ENCODE measurements at places on chromosomes 16 and 17.

- DNase-seq: no peak
Observed at GRCh38 chr17:2948721-2949468, 114.5 kb downstream of the OR1D5 start.

- DNase-seq: no peak
Observed at GRCh38 chr16:9441012-9441411, 349.6 kb downstream of the HAPSTR1 start.

DNA sequence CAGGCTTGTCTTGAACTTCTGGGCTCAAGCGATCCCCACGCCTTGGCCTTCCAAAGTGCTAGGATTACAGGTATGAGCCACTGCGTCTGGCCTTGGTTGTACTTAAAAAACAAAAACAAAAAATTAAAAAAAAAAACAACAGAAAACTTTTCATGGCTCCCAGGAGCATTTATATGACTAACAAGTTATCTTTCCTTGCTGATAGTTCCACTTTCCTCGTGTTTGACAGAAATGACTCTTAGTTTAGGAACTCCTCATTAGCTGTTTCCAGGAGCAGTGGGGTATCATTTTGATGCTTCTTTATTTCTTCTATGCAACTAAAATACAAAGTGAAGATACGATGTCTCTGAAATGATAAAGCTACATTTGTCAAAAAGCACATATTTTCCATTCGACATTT is 165.4 kb downstream of the PRKCA start:
- no peak for DNase-seq

GRCh38 chr17:81295676-81296381 is 722 bp upstream of the SLC38A10 start:
- no peak for DNase-seq

DNA sequence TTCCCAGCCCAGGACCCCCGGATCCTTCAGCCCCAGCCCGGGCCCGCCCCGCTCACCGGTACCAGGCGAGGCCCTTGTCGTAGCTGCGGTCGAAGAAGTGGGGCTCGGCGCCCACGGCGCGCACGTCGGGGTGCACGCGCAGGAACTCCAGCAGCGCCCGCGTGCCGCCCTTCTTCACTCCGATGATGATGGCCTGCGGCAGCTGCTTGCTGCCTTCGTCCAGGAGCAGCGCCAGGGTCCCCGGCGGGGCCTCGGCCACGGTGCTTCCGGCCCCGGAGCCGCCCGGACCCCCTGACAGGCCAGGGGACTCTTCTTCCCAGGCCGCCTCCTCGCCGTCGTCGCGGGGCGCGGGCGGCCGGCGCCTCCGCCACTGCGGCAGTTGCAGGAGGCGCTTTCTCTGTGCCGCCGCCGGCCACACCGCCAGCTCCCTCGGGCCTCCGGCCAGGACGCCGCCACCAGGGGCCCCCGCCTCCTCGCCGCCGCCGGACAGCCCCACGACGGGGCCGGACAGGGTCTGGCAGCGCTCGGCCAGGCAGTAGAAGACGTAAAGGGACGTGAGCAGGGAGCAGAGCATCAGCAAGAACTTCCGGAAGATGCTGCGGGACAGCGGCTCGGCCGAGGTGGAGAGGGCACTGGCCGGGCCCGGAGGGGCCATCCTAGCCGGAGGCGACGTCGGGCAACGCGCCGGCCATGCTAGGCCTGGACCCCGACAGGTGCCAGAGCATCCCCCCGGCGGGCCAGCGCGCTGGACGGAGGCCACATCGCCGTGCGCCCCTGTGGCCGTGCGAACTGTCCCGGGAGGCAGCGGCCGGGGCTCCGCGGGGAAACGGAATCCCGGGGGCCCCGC is 1.0 kb downstream of the HS3ST3A1 start:
- DNase-seq: no peak

GRCh38 chr16:4612977-4613635 is 1.6 kb downstream of the UBALD1 start:
- no peak for DNase-seq

GRCh38 chr17:35892091-35893035 is 12.2 kb upstream of the CCL5 start:
- no peak for DNase-seq

GRCh38 chr16:48136547-48137360 is 19.0 kb downstream of the ABCC12 start:
- DNase-seq: no peak

- DNase-seq: no peak
Observed at GRCh38 chr17:42178817-42179216, 2.1 kb downstream of the KCNH4 start.

- no peak for DNase-seq
Observed at GRCh38 chr17:50180111-50180510, 14.3 kb downstream of the SGCA start.

DNA sequence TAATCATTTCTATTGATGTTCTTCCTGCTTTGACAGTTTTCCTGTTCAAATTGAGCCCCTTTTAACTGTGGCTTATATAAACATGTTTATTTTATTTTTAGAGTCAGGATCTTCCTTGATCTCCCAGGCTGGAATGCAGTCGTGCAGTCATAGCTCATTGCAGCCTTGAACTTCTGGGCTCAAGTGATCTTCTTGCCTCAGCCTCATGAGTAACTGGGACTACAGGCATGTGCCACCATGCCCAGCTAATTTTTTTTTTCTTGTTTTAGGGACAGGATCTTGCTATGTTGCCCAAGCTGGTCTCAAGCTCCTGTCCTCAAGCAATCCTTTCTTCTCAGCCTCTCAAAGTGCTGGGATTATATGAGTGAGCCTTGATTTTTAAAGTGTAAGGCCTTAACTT is 14.7 kb downstream of the PHKB start:
- DNase-seq: no peak

- no peak for DNase-seq
Observed at GRCh38 chr17:14044702-14045101, 24.6 kb upstream of the COX10 start.

- no peak for DNase-seq
Observed at GRCh38 chr17:4934173-4934979, 2.3 kb downstream of the GP1BA start.

GRCh38 chr16:28821874-28822519 is 802 bp upstream of the ATXN2L start:
- no peak for DNase-seq

DNA sequence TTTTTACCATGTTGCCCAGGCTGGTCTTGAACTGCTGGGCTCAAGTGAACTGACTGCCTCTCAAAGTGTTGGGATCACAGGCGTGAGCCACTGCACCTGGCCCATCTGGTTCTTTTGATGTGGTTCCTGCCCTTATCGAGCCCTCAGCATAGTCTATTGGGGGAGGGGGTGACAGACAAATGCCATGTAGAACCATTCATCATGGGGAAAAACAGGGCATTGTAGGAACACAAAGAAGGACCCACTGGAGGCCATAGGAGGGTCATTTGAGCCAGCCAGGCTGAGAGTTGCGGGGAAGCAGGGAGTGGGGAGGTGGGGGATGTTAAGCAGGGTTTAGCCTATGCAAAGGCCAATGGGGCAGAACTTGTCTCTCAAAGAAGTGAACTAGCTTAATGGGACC is 11.9 kb downstream of the SEC14L5 start:
- no peak for DNase-seq

DNA sequence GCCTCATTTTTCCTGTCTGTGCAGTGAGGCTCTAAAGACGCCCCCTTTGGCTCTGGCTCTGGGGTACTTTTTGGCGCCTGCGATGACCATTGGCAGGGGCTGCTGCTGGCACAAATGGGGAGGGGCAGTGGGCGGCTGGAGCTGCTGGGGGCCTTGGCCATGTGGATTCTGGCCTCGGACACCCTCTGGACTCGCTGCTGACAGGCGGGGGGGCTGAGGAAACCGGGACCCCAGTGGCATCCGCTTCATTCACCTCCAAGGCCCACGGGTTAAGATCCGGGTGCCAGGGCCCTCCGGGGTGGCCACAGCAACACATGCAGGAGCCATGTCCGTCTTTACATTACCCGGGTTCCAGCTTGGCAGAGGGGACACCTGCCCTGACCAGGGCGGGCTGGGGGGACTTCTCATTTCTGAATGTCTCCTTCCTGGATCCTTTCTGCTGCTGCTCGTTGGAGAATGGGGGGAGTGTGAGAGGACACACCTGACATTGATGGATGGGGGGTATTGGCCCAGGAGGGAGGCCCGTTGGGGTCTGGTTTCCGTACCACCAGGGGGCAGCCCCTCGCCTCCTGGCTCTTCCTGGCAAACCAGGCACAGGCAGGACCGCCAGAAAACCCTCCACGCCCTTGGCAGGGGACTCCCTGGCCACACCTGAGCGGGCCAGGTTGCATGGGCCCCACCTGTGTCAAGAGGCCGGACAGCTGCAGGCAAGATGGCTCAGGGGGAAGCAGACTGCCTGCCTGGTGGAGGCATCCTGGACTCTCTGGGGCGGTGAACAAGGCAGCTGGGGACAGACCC is 21.8 kb downstream of the GSE1 start:
- no peak for DNase-seq

DNA sequence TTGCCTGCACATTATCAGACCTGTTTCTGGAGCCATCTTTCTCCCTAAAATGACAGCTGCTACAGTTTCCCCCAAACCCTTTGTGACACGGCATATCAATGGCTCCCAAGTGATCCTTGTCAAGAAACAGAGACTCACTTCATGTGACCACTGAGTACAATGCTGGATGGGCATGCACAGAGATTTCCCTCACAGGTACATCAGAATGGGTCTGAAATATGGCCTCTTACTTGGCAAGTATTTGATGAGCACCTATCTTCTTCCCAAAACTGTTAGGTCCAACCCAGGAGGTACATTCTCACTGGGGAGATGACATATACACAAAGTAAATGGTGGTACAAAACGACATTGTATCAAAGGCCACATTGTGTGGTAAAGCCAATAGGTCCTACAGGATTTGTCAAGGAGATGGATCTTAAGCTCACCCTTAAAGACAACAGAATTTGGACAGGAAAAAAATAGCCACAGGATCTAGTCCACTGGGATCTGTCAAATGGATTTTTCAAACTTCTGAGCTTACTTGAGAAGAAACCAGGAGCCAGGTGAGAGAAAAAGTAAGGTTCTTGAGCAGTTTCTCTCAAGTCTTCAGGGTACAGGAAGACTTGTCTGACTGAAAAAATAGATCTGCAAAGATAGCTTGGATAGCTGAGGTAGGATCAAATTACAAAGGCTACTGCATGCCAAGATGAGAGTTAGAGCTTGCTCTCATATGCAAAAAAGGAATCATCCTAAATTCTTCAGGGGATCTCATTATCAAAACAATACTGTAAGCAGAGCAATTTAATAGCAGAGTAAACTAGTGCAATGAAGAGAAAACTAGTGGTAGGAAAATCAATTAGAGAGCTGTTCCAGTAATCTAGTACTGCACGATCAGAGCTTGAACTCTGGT is 28.8 kb downstream of the RNF43 start:
- DNase-seq: no peak

DNA sequence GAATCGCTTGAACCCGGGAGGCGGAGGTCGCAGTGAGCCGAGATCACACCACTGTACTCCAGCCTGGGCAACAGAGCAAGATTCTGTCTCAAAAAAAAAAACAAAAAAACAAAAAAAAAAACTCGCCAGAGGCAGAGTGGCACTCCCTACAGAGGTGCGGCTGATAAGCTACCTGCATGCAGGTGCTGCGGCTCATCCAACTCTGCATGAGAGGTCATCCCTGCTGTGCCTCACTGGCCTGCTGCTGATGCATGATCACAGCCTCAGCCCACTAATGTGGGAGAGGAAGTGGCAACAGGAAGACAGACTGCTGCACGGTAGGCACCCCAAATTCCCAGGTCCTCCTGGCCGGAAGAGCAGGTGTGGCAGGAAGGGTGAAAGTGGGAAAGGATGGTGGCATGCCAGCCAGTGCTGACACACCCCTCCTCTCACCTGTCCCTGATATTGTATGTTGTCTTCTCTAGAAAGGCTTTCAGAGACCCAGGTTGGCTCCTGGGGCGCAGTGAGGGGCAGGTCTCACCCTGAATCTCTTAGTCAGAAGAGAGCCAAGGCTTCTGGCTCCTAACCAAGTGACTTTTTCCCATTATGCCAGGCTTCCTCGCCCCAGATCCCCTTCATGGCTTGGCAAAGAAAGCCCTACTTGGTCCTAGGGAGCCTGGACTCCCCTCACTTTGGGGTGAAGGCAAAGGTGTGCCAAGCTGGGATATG is 11.8 kb downstream of the NXPH3 start:
- no peak for DNase-seq

DNA sequence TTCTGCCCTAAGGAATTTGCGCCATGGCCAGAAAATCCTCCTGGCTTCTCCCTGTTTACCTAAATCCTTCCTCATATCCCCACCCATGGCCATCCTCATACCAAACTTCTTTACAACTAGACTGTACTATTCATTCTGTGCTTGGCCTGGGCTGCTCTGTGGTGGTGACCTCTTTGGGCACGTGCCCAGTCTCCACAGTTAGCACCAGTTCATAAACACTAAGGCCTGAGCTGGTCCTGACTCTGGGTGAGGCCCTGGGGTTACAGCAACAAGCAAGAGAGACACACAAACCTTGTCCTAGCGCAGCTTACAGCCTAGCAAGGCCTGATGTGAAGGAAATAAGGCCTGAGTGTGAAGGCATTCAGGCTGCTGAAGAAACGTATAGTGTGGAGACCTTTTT is 3.1 kb upstream of the ATXN7L3 start:
- no peak for DNase-seq

DNA sequence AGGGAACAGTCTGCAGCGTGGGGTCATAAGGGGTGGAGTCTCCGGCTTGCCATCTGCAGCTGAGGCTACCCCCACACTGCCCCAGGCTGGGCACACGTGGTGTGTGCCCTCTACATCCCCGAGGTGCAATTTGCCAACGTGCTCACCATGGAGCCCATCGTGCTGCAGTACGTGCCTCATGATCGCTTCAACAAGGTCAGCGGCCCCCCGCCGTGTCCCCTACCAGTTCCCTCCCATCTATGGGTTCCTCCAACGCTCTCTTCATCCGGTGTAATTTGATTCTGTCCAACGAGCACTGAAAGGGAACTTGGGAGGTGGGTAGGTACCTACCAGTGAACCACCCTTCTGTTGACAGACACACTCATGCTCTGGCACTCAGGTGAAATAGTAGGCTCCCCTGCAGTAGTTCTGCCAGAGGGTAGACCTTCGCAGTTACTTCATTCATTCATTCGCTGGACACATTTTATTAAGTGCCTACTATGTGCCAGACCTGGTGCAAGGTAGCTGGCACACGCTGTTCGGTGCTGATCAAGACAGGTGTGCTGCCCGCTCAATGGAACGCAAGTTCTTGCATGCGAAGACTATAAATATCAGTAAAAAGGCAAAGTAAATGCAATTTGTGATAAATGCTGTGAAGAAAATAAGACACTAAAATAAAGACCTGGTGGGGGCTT is 2.7 kb downstream of the MLLT6 start:
- DNase-seq: no peak

GRCh38 chr17:64145375-64145750 is 15.4 kb upstream of the ERN1 start:
- DNase-seq: no peak

DNA sequence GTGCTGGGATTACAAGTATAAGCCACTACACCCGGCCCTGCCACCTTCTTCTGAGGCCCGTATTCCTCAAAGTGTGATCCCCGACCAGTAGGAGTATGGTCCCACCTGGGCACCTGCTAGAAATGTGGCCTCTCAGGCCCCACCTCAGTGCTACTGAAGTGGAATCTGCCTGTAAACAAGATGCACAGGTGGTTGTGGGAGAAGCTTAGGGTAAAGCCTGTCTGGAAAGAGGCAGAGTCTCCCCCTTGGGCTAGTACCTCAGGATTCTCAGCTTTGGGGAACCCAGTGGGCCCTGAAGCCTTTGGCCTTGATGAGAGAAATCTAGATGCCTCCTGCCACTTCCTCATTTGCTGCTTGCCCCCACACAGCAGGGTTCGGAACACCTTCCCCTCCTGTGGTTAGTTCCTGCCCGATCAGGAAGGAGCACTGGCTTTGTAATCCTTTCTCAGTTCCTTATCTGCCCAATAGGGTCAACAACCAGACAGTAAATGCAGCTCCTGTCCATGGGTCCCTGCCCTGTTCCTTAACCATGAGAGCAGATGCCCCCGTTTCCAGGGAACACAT is 25.2 kb downstream of the TK2 start:
- DNase-seq: no peak

GRCh38 chr16:70746040-70746707 is 54.8 kb downstream of the VAC14 start:
- no peak for DNase-seq

Data from stimulated activated CD8-positive, alpha-beta memory T cell treated with anti-CD3 and anti-CD28 coated beads, Interleukin-15, amount 100 ng/mL, for 24 hours (primary cell).